ENCODE measurements at places on chromosomes 6 and 20. TPM values are rescaled to one million over a fixed set of nuclear protein-coding genes. Genes with fewer than 3 reads are reported as not detected.
A peak's percentile ranks its signal among the peaks of the same experiment; 100 is the strongest.

The MBOAT1 gene
- total RNA-seq = 20.3 TPM

The TMEM217 gene
- 13.0 TPM for total RNA-seq

The RRAGD gene
- total RNA-seq = 4.2 TPM

The CCR6 gene
- not detected for total RNA-seq

The NRSN1 gene
- total RNA-seq = 0.15 TPM

The SLC22A23 gene
- total RNA-seq = 0.35 TPM

The GSTA5 gene
- total RNA-seq = not detected

The SPAG4 gene
- total RNA-seq = 37.0 TPM

DNA sequence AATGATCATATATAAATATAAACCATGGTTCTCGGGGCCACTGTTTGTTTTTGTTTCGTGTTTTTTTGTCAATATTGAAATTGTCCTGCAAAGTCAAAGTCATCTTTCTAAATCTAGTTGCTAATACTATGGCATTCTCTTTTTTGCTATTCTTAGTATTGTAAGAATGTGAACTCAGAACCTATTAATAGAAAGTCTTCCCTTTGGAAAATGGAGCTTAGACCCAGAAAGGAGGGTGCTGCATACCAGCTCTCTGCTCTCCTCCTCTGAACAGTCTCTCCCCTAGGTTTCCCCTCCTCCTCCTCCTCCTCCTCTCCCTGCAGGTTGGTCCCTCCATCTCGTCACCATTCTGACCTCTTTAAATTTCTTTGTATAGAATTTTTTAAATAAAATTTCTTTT is 150.4 kb upstream of the CCN2 start:
- DNase-seq = no peak

DNA sequence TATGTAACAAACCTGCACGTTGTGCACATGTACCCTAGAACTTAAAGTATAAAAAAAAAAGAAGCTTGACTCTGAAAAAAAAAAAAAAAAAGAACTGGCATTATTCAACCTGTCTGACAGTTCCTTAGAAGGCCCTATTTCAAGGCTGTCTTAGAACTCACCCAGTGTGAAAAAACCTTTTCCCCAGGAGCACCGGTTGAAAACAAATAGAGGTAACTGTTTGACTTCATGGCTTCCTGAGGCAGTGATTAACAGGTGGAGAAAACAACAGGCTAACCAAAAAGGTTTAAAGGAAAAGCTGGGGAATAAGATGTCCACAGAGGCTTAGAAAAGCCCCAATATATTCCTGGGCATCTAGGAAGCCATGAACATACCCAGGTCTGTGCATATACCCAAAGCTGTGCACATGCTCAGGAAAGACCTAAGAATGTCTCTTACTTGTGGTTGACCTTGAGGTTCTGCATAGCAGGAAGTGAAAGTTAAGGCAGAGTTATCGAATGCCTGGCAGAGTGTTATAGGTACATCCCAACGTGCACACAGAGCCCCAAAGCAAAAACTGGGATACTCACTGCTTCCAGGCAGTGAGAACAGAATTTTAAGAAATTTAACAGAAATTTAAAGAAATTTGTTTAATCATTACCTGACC is 7.0 kb downstream of the UQCC1 start:
- no peak for DNase-seq

- DNase-seq = no peak
Measured at GRCh38 chr6:156980515-156980914, 203.3 kb downstream of the ARID1B start.

GRCh38 chr6:15243910-15244619 is 1.8 kb upstream of the JARID2 start:
- DNase-seq = no peak

- no peak for DNase-seq
Measured at GRCh38 chr6:80531681-80532619, 425.5 kb downstream of the BCKDHB start.

- no peak for DNase-seq
Measured at GRCh38 chr6:157392927-157393668, 12.1 kb downstream of the ZDHHC14 start.

DNA sequence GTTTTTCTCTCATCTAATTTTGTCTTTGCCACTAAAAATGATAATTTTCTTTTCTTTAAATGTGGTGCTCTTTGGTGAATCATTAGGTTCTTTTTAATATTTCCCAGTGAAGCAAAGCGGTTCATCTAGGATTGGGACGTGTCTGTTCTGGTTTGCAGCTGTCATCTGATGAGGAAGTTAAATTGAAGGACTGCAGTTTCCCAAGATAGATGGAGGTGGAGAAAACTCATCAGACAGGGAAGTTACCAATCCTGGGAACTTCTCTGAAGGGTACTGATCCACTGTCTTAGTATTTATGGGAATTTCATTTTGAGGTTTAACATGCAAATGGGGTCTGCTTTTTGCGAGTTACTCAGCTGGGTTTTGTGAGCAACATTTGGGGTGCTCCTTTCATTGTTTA is 2.4 kb upstream of the AARS2 start:
- DNase-seq = no peak

- no peak for DNase-seq
Measured at GRCh38 chr6:128886706-128887105, 3.8 kb downstream of the LAMA2 start.

GRCh38 chr20:10508060-10508459 is 73.0 kb downstream of the SLX4IP start:
- DNase-seq = no peak

GRCh38 chr20:23404196-23404595 is 17.1 kb downstream of the NAPB start:
- peak; percentile 45 for DNase-seq

Data from renal cortical epithelial cell (primary cell).